Small intestine (tissue), 16 donors: ENCODE measurements at places on chromosomes 5 and 9. TPM values are rescaled to one million over a fixed set of nuclear protein-coding genes. Genes with fewer than 3 reads are reported as not detected.

DNA sequence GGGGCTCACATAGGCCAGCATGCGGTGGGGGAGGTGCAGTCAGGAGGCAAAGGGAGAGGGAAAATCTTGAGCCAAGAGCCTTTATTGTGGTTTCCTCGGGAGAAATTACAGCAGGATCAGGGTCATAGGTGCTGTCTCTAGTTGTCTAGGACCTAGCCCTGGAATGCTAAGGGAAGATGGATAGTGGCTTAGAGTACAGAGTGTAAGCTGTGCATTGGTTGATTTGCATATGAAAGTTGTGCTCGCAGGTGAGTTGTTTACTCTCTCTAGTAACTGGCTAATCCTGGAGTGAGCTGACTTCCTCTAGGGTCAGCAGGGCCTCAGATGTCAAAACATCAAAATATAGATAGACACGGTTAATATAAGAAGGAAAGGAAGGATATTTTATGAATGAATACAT lies 877.7 kb downstream of the TLE4 start:
- H3K27ac ChIP-seq = no peak overlapping the region

DNA sequence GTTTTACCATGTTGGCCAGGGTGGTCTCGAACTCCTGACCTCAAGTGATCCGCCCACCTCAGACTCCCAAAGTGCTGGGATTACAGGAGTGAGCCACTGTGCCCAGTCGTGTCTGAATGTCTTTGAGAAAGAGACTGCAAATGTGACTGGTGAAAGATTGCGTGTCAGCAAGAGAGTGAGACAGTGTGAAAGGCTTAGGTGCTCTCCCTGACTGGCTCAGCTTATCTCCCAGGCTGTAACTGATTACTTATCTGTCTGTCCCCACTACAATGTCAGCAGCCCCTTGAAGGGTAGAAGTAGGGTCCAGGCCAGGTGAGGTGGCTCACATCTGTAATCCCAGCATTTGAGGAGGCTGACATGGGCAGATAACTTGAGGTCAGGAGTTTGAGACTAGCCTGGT lies 3.4 kb upstream of the FGFR4 start:
- no peaks in the 10 kb centered on the region for H3K27me3 ChIP-seq
- H3K27ac ChIP-seq = no peak overlapping the region
- H3K4me1 ChIP-seq = no peaks in the 10 kb centered on the region

- H3K27ac ChIP-seq = no peak overlapping the region
- no peak overlapping the region for H3K4me3 ChIP-seq
- no peaks in the 10 kb centered on the region for H3K36me3 ChIP-seq
- DNase-seq = no peak
Observed at GRCh38 chr9:119298076-119298853, 71.0 kb downstream of the BRINP1 start.

- H3K4me1 ChIP-seq = no peaks in the 10 kb centered on the region
- H3K4me3 ChIP-seq = no peak within 1 kb of the TSS
- no peak within 1 kb of the TSS for H3K27ac ChIP-seq
Observed at GRCh38 chr5:36066540-36067210, at the start of gene UGT3A2. Gene UGT3A2 (minus strand): TSS chr5:36066882. CDS start chr5:36066789, 93 bp downstream.

- H3K27ac ChIP-seq = peak overlapping the region; percentile 99
- no peaks in the 10 kb centered on the region for H3K4me1 ChIP-seq
- DNase-seq = no peak
- no peaks in the 10 kb centered on the region for H3K36me3 ChIP-seq
Observed at GRCh38 chr5:32586276-32586599, 881 bp downstream of the SUB1 start.

GRCh38 chr5:174459832-174460448 lies 264.4 kb upstream of the MSX2 start:
- peak; percentile 27 for DNase-seq
- no peak overlapping the region for H3K4me3 ChIP-seq
- H3K4me1 ChIP-seq = peaks cover 7% of the 10 kb centered on the region
- H3K27ac ChIP-seq = no peak overlapping the region
- H3K36me3 ChIP-seq = no peaks in the 10 kb centered on the region
- no peaks in the 10 kb centered on the region for H3K27me3 ChIP-seq

DNA sequence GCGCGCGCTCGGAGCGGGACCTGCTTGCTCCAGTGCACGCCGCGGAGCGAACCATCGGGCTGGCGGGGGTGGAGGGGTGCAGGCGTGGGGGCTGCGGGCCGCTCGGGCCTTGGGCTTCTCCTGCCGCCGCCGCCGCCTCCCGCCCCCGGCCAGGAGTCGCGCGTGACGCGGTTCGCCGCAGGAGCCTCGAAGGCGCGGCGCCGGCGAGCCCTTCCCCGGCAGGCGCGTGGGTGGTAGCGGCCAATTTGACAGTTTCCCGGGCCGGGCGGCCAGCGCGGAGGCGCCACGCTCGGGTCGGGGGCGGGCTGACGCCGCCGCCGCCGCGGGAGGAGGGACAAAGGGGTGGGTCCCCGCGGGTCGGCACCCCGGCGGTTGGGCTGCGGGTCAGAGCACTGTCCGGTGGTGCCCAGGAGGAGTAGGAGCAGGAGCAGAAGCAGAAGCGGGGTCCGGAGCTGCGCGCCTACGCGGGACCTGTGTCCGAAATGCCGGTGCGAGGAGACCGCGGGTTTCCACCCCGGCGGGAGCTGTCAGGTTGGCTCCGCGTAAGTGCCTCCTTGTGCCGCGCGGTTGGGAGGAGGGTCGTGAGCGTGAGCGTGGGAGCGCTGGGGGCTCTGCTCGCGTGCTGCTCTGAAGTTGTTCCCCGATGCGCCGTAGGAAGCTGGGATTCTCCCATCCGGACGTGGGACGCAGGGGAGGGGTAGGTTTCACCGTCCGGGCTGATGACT lies at the start of gene TJP2:
Gene TJP2, plus strand, starts transcription at position 387 of the 725 bp plus-strand sequence. Its CDS starts 96 bp downstream, at position 483.
- H3K36me3 ChIP-seq = no peaks in the 10 kb centered on the region
- H3K27ac ChIP-seq = no peak within 1 kb of the TSS
- H3K27me3 ChIP-seq = no peaks in the 10 kb centered on the region
- peaks cover 8% of the 10 kb centered on the region for H3K4me1 ChIP-seq
- peak within 1 kb of the TSS; percentile 17 for H3K4me3 ChIP-seq
- no peak for DNase-seq

GRCh38 chr5:177097016-177097985 lies 10.6 kb downstream of the FGFR4 start:
- H3K4me3 ChIP-seq = no peak overlapping the region
- no peak overlapping the region for H3K27ac ChIP-seq
- DNase-seq = no peak

- no peaks in the 10 kb centered on the region for H3K4me1 ChIP-seq
- DNase-seq = no peak
- H3K36me3 ChIP-seq = no peaks in the 10 kb centered on the region
- H3K27me3 ChIP-seq = peaks cover 3% of the 10 kb centered on the region
Observed at GRCh38 chr9:36938617-36939016, 95.5 kb downstream of the PAX5 start.

GRCh38 chr5:2482778-2483177 lies 268.7 kb downstream of the IRX2 start:
- H3K36me3 ChIP-seq = no peaks in the 10 kb centered on the region
- H3K4me3 ChIP-seq = no peak overlapping the region
- H3K27me3 ChIP-seq = no peaks in the 10 kb centered on the region
- no peak overlapping the region for H3K27ac ChIP-seq
- no peaks in the 10 kb centered on the region for H3K4me1 ChIP-seq

GRCh38 chr9:137078701-137079400 lies 1.5 kb downstream of the UAP1L1 start:
- no peaks in the 10 kb centered on the region for H3K36me3 ChIP-seq
- peak; percentile 45 for DNase-seq
- no peak overlapping the region for H3K27ac ChIP-seq
- H3K27me3 ChIP-seq = peaks cover 30% of the 10 kb centered on the region
- peaks cover 25% of the 10 kb centered on the region for H3K4me1 ChIP-seq

DNA sequence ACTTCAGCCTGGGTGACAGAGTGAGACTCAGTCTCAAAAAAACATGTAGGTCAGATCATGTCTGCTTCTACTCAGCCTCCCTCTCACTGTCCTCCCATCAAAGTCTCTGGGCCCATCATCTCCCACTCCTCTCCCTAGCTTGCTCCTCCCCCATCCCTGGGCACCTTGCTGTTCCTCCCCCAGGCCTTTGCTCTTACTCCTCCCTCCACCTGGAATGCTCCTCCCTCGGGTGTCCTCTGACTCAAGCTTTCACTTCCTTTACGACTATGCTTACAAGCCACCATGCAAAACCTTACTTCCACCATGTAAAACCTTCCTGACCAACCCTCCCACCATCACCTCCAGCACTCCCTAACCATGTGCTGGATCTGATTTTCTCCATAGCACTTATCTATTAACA lies 51.5 kb downstream of the MTMR12 start:
- H3K4me3 ChIP-seq = no peak overlapping the region
- no peak for DNase-seq
- no peaks in the 10 kb centered on the region for H3K4me1 ChIP-seq
- peaks cover 14% of the 10 kb centered on the region for H3K36me3 ChIP-seq
- H3K27me3 ChIP-seq = no peaks in the 10 kb centered on the region

DNA sequence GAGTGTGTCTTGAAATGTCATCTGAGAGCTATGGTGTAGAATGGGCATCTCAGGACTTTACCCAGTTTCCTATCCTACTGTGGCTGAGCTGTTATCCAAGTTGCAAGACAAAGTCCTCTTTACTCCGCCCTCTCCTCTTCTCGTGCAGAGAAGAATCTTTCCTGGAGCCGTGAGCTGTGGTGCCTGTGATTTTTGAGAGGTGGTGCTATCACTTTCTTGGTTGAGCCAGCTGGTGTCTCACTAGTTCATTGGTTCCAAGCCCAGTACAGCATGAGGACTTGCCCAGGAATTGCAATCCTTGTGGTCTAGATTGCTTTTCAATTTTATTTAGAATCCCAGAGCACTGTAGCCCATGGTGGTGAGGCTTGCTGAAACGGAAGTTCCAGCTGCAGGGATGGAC lies 2300.3 kb downstream of the MAT2B start:
- no peak overlapping the region for H3K27ac ChIP-seq
- H3K4me1 ChIP-seq = no peaks in the 10 kb centered on the region
- no peak overlapping the region for H3K4me3 ChIP-seq

GRCh38 chr9:110797611-110798010 lies 129.0 kb downstream of the MUSK start:
- H3K36me3 ChIP-seq = no peaks in the 10 kb centered on the region
- no peak overlapping the region for H3K27ac ChIP-seq
- no peaks in the 10 kb centered on the region for H3K27me3 ChIP-seq
- no peak overlapping the region for H3K4me3 ChIP-seq
- DNase-seq = no peak

GRCh38 chr5:135435467-135436330 lies 11.4 kb downstream of the DCANP1 start:
- no peaks in the 10 kb centered on the region for H3K27me3 ChIP-seq
- DNase-seq = no peak
- H3K27ac ChIP-seq = no peak overlapping the region
- no peak overlapping the region for H3K4me3 ChIP-seq

- no peaks in the 10 kb centered on the region for H3K36me3 ChIP-seq
- no peak for DNase-seq
- H3K27me3 ChIP-seq = no peaks in the 10 kb centered on the region
- no peak overlapping the region for H3K4me3 ChIP-seq
- H3K4me1 ChIP-seq = no peaks in the 10 kb centered on the region
Observed at GRCh38 chr5:27854243-27854852, 816.0 kb upstream of the CDH9 start.

DNA sequence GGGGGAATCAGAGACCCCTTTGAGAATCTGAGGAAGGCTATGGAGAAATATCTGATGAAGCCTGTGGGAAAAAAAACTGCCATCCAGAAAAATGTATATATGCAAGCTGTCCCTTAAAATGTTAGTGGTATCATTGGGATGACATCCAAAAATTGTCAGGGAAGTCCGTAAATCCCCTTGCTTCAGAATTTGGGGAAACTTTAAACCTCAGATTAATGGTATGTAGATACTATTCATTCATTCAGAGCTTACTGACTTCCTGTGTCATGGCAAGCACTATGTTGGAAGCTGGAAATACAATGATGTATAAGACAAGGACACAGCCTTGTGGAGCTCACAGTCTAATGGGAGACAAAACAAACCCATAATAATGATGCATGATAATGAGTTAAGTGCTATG lies 10.9 kb upstream of the MOB3B start:
- H3K27me3 ChIP-seq = no peaks in the 10 kb centered on the region
- no peak for DNase-seq

DNA sequence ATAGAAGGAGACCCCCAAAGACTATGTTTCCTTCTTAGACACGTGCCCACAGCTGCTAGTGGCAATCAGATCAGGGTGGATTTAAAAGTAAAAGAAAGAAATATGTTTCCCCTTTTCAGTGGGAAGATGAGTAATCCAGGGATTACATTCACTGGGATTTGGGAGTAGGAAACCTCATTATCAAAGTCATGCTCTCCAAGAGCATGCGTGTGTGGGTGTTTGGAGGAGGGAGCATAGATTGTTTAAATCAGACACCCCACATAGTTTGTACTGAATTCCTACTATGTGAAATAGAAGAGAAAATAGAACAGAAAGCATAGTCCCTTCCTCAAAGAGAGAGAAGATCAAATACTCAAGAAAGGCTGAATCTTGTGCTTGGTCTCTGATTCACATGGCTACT lies 65.5 kb upstream of the TBCA start:
- peaks cover 11% of the 10 kb centered on the region for H3K4me1 ChIP-seq
- DNase-seq = no peak
- H3K27ac ChIP-seq = no peak overlapping the region
- H3K27me3 ChIP-seq = peaks cover 12% of the 10 kb centered on the region
- no peaks in the 10 kb centered on the region for H3K36me3 ChIP-seq
- H3K4me3 ChIP-seq = no peak overlapping the region

GRCh38 chr9:85173967-85174366 lies 504.4 kb downstream of the NTRK2 start:
- H3K27me3 ChIP-seq = no peaks in the 10 kb centered on the region
- DNase-seq = no peak
- H3K36me3 ChIP-seq = no peaks in the 10 kb centered on the region

- H3K4me1 ChIP-seq = peaks cover 7% of the 10 kb centered on the region
- no peaks in the 10 kb centered on the region for H3K36me3 ChIP-seq
- no peak overlapping the region for H3K4me3 ChIP-seq
Observed at GRCh38 chr9:109355564-109356297, 34.9 kb upstream of the EPB41L4B start.

DNA sequence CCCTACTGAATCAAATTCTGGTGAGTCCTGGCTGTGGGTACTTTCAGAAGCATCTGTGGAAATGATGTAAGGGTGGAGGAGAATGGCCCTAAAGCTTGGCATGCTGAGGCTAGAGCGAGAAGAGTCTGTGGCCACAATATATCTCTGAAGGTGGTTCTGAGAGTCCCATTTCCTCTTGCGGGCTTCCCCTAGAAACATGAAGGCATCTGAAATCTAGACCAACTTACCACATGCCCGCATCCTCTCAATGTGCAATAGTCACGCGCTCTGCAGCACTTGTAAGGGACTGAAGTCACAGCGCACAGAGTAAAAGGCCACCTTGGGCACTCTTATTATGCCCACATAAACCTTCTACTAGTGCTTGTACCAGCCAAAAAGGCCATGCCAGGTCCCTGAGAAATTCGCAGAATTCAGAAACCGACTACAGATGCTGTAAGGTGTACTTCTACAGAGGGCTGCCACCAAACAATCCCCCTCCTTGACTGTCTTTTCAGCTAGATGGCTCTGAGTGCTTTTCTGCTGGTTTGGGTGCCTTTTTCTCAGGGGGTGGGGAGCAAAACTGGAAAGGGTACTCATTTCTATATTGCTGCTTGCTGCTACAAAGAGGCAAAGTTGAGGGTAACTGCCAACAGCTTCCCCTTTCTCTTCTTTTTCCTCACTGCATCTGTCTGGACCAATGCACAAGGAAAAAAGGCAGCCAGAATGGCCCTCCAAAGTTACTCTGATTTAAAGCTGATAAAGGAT lies 107.3 kb downstream of the ZDHHC21 start:
- no peak overlapping the region for H3K4me3 ChIP-seq
- DNase-seq = no peak
- no peaks in the 10 kb centered on the region for H3K27me3 ChIP-seq
- no peak overlapping the region for H3K27ac ChIP-seq
- no peaks in the 10 kb centered on the region for H3K36me3 ChIP-seq

Gene C9orf153
- 0.10 TPM for polyA plus RNA-seq

Gene BTNL3
- 162 TPM for polyA plus RNA-seq

Gene SLCO6A1
- polyA plus RNA-seq = not detected

Gene STKLD1
- polyA plus RNA-seq = 8.1 TPM

Gene CCL28
- polyA plus RNA-seq = 20.4 TPM

Gene TCF7
- polyA plus RNA-seq = 9.7 TPM
